Urinary bladder (tissue), 4 donors: ENCODE measurements at places on chromosomes 13 and 19. TPM values are rescaled to one million over a fixed set of nuclear protein-coding genes. Genes with fewer than 3 reads are reported as not detected.

DNA sequence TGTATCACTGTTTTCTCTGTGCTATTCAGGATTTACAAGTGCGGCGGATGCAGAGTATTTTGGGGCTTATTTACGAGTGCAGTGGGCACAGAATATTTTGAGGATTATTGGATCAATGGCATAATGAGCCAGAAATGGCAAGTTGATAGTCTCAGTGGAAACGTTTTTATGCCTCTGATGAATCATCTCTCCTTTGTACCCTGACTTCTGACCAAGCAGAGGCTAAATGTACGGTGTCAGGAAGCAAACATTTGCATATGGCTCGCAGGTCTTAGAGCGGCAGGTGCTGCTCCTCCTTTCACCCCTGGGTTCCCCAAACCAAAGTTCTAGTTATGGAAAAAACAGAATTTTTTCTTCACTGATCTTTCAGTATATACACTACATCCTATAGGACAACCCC, 94.5 kb downstream of the LIG4 start:
- no peak for DNase-seq

- no peak for DNase-seq
Measured at GRCh38 chr19:615619-616018, 17.7 kb downstream of the POLRMT start.

GRCh38 chr19:40465025-40465556, 454 bp downstream of the BLVRB start:
- no peak for DNase-seq

- DNase-seq: no peak
Measured at GRCh38 chr13:36382030-36382429, 35.8 kb upstream of the SPART start.

- DNase-seq: peak; percentile 82
Measured at GRCh38 chr13:33723772-33724435, 94.0 kb upstream of the RFC3 start.

GRCh38 chr19:5068233-5069072, 99.5 kb downstream of the KDM4B start:
- no peak for DNase-seq

- no peak for DNase-seq
Measured at GRCh38 chr13:93767917-93768409, 541.4 kb downstream of the GPC6 start.

GRCh38 chr19:41939861-41940730, 11.8 kb upstream of the ERFL start:
- no peak for DNase-seq

DNA sequence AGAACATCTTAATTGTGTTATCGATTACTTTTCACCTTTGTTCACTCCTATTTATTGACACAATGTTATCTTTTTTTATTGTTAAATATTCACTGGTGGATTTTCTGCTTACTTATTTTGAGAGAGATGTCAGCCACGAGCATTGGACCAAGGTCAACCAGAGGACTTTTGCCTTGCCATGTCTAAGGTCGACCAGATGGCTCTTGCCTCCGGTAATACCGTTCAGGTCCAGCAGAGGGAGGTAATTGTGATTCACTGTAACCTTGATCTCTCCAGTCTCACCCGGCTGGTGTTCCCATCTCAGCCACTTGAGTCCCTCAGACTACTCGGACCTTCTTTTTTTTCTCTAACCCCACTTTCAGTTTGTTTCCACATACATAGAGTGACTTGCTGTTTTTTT, 1438.1 kb downstream of the UQCRFS1 start:
- DNase-seq: no peak

DNA sequence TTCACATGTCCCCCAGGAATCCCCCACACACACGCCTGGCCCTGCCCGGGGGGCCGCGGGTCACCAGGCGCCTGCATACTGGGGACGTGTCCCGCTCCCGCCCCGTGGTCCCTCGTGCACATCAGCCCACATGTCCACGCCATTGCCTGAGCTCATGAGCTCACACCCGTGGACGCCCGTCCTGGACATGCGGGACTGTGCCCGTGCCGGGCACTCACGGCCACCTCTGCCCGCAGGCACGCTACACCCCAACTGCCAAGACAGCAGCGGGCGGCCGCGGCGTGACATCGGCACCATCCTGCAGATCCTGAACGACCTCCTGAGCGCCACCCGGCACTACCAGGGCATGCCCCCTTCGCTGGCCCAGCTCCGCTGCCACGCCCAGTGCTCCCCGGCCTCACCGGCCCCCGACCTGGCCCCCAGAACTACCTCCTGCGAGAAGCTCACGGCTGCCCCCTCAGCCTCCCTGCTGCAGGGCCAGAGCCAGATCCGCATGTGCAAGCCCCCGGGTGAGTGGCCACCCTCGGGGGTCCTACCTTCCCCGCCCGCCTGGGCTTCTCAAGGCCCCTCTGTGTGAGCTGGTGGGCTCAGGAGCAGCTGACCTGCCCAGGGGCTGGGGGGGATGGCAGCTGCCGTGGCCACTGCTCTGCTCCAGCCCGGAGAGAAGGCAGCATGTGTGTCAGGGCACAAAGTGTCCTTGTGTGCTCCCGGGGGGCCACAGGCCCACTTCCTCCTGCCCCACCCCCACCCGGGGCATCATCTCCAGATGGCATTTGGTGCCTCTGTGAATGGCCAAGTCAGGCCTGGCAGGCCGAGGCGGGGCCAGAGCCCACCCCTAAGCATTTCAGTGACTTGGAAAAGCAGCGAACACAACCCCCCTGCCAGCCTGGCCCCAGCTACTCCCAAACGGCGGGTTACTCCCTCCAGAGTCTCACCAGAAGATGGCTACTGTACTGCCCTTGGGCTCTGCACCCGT, 7.1 kb downstream of the MIDN start:
- DNase-seq: no peak

GRCh38 chr19:3210347-3211017, 14.0 kb upstream of the CELF5 start:
- DNase-seq: no peak

DNA sequence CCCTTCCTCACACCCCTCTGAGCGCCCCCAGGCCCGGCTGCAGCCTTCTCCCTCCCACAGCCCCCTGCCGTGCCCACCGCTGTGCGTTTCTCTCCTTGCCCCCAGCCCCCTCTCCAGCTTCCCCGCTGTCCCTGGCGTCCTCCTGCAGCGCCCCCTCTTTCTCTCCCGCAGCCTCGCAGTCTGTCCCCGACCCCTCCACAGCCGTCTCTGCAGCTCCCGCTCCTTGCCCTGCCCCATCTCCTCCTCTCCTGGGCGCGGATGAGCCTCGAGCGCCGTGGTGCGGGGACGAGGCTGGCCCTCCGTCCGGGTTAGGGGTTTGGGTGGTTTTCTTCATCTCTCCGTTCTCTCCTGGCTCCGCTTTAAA, 1.1 kb downstream of the KMT5C start:
- DNase-seq: no peak

GRCh38 chr19:16373532-16373931, 48.9 kb downstream of the KLF2 start:
- DNase-seq: no peak

- no peak for DNase-seq
Measured at GRCh38 chr13:24619282-24619681, 60.9 kb upstream of the ATP12A start.

GRCh38 chr19:14683439-14683838, 6.4 kb upstream of the ZNF333 start:
- DNase-seq: no peak

DNA sequence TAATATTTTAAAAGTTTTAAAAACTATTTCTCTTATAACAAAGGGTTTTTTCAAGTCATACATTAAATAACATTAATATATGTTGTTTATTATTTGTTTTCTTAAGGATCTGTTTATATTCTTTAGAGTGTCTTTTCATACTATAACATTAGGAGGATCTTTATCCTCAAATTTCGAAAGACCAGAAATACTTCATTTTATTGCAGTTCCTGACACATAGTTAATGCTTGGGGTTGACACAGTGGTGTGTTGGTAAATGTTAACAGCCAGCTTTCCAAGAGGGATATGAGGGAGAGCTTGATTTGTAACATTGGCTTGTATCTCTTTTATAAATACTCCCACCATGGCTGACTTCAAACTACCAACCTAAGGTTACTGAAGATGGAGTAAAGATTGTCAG, 126.6 kb upstream of the KLF5 start:
- DNase-seq: no peak

GRCh38 chr19:2246801-2247361, 2.2 kb upstream of the AMH start:
- DNase-seq: no peak

DNA sequence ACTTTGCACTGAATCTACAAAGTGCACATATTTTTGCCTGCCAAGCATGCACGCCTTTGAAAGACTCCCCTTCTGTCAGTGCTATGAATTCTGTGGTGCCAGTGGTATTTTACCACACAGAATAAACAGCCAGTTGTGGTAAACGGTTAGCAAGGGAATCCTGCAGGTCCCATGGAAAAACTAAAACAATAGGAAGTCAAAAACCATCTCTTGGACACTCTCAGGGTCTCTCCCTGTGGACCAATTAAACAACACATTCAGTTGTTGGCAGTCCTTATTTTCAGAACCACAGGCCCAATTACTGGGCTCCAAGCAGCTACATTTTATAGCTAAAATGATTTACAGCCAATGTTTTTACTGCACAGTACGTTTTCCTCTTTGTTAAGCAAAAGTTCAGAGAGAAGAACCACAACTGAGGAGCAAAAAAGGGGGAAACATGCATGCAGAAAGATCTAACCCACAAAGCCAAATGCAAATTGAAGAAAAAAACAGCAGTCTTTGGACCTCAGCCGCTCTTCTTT, 116.9 kb downstream of the KCTD12 start:
- no peak for DNase-seq

GRCh38 chr13:110017379-110017778, 231.0 kb upstream of the IRS2 start:
- DNase-seq: no peak

GRCh38 chr13:114020750-114021463, 47.0 kb upstream of the C13orf46 start:
- no peak for DNase-seq

- DNase-seq: no peak
Measured at GRCh38 chr13:93690139-93690538, 463.5 kb downstream of the GPC6 start.

GRCh38 chr13:51101636-51102235, 9.3 kb downstream of the C13orf42 start:
- DNase-seq: no peak

DNA sequence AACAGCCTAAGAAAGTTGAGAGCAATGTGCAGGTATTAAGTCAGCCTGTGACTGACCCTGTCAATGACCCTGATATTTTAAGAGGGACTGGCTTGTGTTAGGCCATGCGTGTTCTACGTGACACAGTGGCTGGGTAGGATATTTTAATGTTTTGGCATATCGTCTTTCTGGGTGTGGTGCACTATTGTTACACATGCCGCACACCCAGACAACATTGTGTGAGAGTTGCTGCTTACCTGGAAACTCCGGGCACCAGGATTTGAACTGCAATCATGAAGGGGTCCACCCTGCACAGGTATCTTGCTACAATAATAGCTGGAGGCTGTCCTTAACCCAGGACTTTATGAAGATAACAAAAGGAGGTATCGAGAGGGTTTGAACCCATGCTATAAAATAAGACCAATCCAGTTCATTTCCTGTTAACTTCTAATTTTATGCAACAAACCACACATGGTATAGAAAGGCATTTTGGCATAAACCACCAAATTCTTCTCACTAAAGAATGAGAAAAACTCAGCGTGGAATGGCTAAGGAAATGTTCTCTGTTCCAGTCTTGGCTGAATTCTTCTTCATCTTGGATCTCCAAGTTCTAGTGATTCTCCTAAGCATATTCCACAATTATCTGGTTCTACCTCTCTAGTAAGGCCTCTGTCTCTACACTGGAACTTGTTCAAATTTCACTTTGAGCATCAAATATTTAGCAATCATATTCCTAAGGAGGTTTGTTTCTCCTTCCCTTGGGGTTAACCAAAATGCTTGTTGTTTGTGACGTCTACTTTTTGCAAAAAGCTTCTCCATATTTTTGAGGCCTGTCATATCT, 38.7 kb upstream of the POMP start:
- no peak for DNase-seq

- no peak for DNase-seq
Measured at GRCh38 chr13:112445411-112446271, 69.5 kb downstream of the SPACA7 start.

DNA sequence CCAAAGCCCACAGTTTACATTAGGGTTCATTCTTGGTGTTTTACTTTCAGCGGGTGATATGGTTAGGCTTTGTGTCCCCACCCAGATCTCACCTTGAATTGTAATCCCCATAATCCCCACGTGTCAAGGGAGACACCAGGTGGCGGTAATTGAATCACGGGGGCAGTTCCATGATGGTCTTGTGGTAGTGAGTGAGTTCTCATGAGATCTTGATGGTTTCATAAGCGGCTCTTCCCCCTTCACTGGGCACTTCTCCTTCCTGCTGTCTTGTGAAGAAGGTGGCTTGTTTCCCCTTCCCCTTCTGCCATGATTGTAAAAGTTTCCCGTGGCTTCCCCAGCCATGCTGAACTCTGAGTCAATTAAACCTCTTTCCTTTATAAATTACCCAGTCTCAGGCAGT, 12.0 kb downstream of the FPR2 start:
- DNase-seq: no peak

GRCh38 chr13:112760931-112761330, 71.1 kb downstream of the ATP11A start:
- no peak for DNase-seq

DNA sequence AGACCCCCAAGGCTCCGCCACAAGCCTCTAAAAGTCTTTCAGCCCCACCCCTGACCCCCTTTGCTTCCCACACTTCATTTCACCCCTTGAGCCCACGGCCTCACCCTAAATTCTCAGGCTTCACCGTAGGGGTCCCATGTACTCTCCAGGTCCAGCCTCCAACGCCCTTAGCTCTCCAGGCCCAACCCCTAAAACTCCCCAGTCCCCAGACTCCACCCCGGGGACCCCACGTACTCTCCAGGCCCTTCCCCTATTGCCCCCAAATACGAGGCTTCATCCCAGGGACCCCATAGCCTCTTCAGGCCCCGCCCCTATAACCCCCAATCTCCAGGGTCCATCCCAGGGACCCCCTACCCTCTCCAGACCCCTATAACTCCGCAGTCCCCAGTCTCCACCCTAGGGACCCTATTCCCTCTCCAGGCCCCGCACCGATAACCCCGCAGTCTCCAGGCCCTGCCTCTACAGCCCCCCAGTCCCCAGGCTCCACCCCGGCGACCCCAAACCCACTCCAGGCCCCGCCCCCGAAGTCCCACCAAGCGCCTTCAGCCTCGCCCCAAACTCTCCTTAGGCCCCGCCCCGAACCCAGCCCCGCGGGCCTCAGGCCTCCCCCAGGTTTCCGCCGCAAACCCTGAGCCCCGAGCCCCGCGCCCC, 619 bp downstream of the MED16 start:
- DNase-seq: no peak

GRCh38 chr13:66036024-66036614, 1194.0 kb downstream of the PCDH9 start:
- no peak for DNase-seq

- DNase-seq: no peak
Measured at GRCh38 chr13:98280176-98280510, 103.1 kb upstream of the RNF113B start.

- no peak for DNase-seq
Measured at GRCh38 chr19:34662919-34663318, 14.0 kb downstream of the SCGB2B2 start.

GRCh38 chr13:84032116-84032515, 149.8 kb upstream of the SLITRK1 start:
- DNase-seq: no peak

The USP12 gene
- polyA plus RNA-seq: 21.8 TPM

The SLC10A2 gene
- polyA plus RNA-seq: not detected

The PODNL1 gene
- 2.4 TPM for polyA plus RNA-seq

The FARP1 gene
- 30.6 TPM for polyA plus RNA-seq

The ZNF418 gene
- polyA plus RNA-seq: 4.5 TPM

The CYP2B6 gene
- 0.38 TPM for polyA plus RNA-seq

The SERTAD1 gene
- 24.5 TPM for polyA plus RNA-seq

The RAB3A gene
- polyA plus RNA-seq: 5.5 TPM

The PPAN gene
- polyA plus RNA-seq: 41.1 TPM

The SHD gene
- 0.04 TPM for polyA plus RNA-seq

The PRKCG gene
- 0.03 TPM for polyA plus RNA-seq
